H9 (cell line): ENCODE measurements at places on chromosomes 1 and 21.
A peak's percentile ranks its signal among the peaks of the same experiment; 100 is the strongest.

DNA sequence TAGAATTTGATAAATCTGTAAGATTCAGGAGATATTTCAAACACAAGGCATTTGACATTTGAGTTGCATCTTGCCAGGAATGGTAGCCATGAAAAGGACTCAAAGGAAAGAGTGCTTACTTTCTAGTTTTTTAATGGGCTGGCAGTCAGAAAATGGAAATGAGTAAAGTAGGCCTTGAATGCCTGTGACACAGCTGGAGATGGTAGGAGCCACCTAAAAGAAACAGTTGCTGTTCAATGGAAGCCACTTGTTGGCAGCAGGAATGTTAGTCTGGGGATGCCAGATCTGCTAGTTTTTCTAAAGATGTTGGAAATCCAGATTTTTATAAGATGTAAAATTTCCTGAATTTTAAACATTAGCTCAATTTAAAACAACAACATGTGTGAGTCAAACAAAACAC, 43.6 kb downstream of the CACHD1 start:
- no peak for DNase-seq

- no peak for DNase-seq
Observed at GRCh38 chr1:90154711-90155110, 159.8 kb downstream of the ZNF326 start.

DNA sequence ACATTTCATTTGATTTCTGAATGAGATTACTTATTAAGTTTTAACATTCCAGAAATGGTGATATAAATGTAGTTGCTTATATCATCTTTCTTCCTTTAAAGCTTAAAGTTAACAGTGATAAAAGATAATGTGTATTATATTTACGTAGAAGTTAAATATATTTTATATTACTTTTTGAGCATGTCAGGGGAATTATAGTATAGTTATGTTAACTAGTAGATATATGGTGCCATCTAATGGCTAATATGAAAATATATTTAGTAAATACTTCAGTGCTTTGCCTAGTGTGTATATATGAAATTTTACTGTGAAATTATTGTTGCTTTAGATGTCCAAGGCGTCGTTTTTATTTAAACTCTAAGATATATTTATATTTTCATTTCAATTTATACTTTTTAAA, 51.5 kb downstream of the SYT14 start:
- no peak for DNase-seq

GRCh38 chr1:162724583-162725120, 65.8 kb upstream of the HSD17B7 start:
- DNase-seq = no peak

DNA sequence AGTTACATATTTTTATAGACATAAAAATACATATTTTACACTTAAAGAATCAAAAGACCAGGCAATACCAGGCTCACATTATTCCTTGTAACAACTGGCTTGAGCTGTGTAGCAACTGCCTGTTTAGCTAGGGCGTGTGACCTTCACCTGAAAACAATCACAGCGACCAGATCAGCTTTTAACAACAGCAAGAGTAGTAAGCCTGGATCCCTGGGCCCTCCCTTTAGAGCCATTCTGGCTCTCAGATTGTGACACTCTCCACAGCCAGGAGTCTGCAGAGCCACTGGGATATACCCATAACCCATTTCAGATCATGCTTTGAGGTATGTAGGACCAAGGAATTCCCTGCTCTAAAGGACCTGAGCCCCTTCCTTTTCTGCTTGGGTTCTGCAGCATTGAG, 29.4 kb upstream of the GNG4 start:
- no peak for DNase-seq

DNA sequence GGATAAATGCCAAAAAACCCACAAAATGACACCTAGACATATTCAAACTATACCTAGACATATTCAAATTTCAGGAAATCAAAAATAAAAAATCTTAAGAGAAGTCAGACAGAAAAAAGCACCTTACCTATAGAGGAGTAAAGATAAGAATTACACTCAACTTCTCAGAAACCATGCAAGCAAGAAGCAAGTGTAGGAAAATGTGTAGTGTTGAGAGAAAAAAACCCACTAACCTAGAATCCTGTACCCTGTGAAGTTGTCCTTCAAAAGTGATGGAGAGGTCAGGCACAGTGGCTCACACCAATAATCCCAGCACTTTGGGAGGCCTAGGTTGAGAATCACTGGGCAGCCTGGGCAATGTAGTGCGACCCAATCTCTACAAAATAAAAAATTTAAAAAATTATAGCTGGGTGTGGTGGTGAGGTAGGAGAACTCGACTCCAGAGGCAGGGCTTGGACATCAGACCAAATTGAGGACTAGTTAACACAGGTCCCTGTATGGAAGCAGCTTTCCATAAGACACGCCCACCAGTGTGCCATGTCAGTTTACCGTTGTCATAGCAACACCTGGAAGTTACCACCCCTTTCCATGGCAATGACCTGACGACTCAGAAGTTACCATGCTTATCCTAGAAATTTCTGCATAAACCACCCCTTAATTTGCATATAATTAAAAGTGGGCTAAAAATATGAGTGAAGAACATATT, 20.7 kb downstream of the PDIK1L start:
- peak; percentile 54 for DNase-seq

- no peak for DNase-seq
Observed at GRCh38 chr1:47703981-47704596, 266.2 kb downstream of the FOXD2 start.
